ENCODE measurements at places on chromosomes 13 and 19. TPM values are rescaled to one million over a fixed set of nuclear protein-coding genes. Genes with fewer than 3 reads are reported as not detected.

Gene ZNF649
- 10.5 TPM for total RNA-seq

Gene OR7D2
- not detected for total RNA-seq

Gene TDRD12
- total RNA-seq = 1.5 TPM

Gene ZNF324B
- total RNA-seq = 9.7 TPM

Gene PDX1
- total RNA-seq = not detected

Gene FXYD3
- 3.7 TPM for total RNA-seq

Gene FLT3
- total RNA-seq = 1.9 TPM

Gene PTH2
- total RNA-seq = not detected

Gene CYP4F3
- total RNA-seq = not detected

Gene FUT6
- not detected for total RNA-seq

Gene WDR87
- not detected for total RNA-seq

Gene PET100
- total RNA-seq = 25.0 TPM
